Stimulated activated CD4-positive, alpha-beta T cell treated with anti-CD3 and anti-CD28 coated beads, Interleukin-4, amount 100 ng/mL, for 48 hours (primary cell): ENCODE measurements at places on chromosomes 6 and 20.

GRCh38 chr6:163293286-163293685 lies 121.2 kb upstream of the QKI start:
- DNase-seq, result no peak

DNA sequence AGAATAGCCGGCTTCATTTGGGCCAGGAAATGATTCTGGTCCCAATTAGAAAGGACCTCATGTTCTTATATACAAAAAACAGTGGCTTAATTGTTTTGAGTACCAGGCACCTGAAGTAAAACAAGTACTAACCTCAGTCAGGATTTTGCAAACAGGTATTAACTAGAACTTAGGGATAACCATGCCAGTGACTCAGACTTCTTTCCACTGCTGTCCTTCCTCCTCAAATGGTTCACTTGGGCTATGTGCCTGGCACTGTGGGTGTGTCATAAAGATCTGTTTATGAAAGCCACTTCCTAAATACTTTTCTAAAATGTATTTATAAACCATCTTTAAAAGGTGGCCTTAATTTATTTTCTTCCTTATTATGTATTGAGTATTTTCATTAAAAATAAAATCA lies 10.7 kb downstream of the CLDN20 start:
- DNase-seq, result no peak

GRCh38 chr6:131631625-131632289 lies 3.7 kb upstream of the MED23 start:
- no peak for DNase-seq

DNA sequence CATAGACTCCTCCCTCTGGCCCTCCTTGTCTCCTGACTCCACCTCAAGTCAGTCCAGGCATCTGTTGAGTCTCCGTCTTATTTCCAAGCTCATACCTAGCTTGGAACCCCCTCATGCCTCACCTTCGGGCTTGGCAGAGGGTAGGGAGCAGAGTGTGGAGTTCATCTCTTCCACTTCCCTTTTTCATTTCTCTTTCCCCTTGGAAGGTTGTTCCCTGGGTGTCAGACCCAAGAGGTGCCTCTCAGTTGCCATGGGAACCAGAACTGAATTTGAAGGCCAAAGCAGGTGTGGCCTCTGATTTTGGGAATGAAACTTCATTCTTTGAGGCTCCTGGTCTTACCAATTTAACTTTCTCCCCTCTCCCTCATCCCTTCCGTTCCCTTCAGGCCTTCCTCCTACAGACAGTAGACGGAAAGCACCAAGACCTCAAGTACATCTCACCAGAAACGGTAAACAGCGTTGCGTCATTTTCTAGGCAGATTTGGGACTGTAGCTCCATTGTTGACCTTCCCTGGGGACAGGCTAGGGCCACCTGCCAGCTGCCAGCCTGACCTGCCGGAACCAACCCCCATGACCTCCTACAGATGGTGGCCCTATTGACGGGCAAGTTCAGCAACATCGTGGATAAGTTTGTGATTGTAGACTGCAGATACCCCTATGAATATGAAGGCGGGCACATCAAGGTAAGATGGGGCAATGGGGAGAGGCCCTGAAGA lies 6.6 kb downstream of the CDC25B start:
- no peak for DNase-seq

DNA sequence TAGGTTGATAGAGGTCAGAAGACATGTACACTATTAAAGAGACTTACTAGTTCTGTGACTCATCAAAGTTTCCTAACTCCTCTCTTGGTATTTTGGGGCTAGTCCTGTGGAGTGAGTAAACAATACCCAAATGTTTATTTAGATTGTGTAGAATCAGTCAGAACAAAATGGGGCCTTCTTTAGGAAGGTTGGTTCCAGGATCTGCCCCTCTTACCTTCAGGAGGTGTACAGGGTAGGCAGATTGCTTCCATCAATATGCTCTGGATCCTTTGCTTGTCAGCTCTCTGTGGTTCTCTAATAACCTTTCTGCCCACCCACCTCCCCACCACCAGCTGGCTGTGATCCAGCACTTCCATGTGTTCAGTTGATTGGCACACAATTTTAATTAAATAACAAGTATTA lies 107.0 kb downstream of the POPDC3 start:
- DNase-seq, result no peak

DNA sequence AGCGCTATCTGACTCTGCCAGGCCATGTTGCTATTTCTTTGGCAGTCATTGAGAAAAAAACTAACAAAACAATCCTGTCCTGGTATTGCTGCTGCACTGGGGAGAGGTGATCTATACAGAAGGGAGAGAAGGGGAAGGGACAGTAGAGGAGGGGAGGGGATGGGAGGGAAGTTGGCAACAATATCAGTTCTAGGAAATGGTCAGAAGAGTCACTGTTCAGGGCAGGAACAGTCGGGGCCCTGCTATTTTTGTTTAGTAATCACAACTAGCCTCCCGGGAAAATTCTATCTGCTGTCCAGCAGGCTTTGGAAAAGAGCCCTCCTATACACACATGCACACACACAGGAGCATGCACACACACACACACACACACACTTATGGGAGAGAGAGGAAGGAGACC lies 142.3 kb upstream of the CARMIL1 start:
- no peak for DNase-seq

DNA sequence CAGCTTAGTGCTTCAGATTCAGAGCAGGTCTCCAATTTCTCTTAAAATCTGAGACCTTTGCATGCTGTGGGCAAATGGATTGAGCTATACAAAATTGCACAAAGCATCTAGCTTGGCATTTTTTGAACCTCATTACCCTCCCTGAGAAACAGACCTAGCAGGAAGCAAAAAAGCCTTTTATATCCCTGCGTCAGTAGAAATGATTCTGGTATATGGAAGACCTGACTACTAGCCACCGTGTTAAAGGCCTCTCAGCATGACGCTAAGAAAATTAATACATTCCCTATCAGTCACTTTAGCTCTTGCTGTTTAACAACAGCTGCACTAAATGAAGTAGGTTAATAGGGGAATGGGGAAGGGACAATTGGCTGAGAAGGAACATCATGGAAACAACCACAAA lies 110.7 kb upstream of the SMLR1 start:
- DNase-seq, result no peak

DNA sequence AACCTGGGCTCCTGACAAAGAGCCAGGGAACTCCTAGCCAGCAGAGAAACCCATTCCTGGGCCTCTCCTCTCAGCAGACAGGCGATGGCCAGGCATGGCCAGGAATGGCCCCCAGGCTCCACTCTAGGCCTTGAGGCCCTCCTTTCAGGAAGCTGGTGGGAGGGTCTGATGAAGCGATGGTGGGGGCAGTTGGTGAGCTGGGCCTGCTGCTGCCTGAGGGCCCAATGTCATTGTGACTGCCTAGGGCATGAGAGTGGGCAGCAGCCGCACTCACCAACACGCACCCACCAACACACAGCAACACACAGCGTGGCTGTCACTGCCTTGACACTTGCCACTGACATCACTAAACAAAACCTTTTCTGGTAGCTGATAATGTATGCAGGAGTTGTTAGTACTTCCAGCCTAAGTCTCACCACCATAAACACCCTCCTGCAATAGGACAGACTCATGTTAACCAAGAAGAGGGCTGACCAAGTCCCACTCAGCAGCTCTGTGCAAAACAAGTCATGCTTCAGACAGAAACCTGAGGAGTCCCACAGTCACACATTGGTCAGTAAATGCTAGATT lies 69.3 kb downstream of the ABHD12 start:
- no peak for DNase-seq

- no peak for DNase-seq
Observed at GRCh38 chr6:131754715-131755567, 44.1 kb upstream of the CTAGE9 start.

DNA sequence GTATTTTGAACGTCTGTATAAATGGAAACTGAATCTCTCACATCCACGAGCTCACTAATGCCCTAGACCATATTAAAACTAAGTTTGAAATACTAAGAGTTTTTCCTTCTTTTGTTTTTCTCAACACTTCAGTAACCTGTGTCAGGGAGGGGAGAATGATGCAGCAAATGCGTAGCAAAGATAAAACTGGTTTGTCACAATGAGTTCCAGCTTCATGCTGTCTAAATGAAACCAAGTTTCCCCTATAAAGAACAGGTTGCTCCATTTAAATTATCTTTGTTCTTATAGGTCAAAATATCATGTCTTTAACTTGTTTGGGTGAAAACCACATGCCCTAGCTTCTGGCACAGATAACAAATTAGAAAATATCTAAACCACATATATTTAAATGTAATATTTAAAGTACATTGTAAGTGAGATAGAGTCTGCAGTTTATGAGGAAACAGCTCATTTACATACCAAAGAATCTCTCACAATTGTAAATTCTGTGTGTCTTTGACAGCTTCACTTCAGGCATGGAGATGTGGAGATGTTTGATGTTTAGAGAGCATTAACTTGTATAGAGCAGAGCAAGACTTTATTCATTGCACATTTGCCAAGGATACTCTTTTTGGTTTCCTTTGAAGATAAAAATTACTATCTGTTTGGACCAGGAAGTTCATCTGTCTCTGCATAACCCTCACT lies 7.3 kb downstream of the TRDN start:
- DNase-seq, result no peak

DNA sequence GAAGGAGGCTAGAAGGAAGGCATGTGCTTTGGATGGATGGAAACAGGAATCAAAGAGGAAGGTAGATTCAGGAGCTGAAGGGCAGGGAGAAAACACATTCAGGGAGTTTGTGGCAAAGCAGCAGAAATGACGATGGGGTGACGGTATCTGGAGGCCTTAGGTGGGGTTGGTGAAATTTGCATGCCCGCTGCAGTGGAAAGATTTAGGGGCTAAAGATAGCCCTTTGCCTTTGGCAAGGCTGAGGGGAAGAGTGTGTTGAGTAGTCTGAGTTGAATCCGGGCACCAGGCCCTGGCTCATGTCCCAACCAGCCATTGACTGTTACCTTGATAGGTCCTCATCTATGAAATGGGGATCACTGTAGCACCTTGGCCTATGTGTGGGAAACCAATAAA lies 1.3 kb downstream of the GZF1 start:
- no peak for DNase-seq

GRCh38 chr6:80633412-80633811 lies 526.9 kb downstream of the BCKDHB start:
- DNase-seq, result no peak

- DNase-seq, result no peak
Observed at GRCh38 chr20:35252037-35252461, 25.6 kb downstream of the MMP24 start.

DNA sequence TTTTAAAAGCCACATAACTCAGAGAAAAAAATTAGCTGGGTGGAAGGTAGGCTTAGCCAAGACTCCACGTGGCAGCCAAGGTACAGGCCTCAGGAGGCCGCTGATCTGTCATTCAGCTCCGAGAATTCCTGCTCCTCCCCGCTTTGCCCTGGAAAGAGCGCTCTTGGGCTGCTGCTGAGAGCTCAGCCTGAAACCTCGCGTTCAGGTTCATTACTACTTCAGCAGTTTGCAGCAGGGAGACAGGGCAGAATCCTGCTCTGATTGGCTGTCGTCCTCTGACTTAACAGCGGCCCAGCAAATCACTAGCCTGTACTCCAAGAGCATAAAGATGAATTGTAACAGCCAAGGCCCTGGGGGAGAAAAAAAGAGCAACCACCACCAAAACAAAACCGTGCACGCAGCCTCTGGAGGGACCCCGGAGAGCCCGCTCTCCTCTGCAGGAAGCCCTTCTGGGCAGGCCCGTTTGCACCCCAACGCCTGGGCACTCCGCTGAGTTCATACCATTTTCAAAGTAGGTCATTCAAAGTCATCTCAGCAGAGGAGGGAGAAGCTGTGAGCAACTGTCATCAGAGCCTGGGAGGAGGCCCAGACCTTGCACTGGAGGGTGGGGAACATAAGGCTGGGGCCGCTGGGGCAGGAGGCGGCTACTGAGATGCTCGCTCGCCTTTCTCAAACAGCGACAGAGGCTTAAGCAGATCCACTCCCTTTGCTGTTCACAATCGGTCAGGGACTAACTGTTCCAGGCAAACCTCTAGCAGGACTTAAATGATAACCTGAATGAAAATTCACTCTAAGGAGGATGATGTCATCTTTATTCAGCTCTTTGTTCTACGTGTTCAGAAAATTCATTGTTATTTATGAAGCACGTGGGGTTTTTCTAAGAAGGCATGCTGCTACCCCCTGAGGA lies 42.3 kb upstream of the ATXN1 start:
- DNase-seq, result no peak

GRCh38 chr6:36622901-36623546 lies 28.9 kb downstream of the SRSF3 start:
- DNase-seq, result no peak

GRCh38 chr20:24953209-24953575 lies 4.1 kb downstream of the CST7 start:
- no peak for DNase-seq
